NCI-H2029 (cell line): ENCODE measurements at places on chromosomes 5 and 9.
A peak's percentile ranks its signal among the peaks of the same experiment; 100 is the strongest.

DNA sequence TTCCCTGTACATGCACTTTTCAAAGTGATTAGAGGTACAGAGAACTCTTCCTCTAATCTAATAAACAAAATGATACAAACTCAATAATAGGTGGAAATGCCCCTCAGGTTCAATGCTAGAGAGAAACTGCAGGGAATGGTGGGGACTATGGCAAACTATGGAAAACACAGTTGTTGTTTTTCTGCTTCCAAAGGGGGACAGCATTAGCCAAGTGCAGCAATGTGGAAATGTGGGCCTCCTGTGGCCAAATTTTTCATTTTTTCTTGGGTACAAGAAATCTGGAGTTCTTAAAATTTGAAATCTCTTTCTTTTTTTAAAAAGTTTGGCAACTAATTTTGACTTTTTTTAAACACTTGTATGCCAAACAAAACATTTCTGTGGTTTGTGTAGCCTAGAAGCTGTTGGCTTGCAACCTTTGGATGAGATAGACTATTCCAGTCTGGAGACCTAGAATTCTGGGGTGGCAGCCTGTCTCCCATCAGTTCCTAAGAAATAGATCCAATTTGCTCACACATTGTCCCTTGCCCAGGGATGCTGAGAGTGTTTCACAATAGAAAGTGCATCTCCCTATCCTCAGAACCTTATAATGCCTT, 218.6 kb downstream of the PAPPA start:
- DNase-seq = no peak

- DNase-seq = no peak
These were observed 95.9 kb downstream of the UGCG start for GRCh38 chr9:111992523-111992922.

- no peak for DNase-seq
These were observed 617 bp upstream of the FPGS start for GRCh38 chr9:127801955-127802575.

DNA sequence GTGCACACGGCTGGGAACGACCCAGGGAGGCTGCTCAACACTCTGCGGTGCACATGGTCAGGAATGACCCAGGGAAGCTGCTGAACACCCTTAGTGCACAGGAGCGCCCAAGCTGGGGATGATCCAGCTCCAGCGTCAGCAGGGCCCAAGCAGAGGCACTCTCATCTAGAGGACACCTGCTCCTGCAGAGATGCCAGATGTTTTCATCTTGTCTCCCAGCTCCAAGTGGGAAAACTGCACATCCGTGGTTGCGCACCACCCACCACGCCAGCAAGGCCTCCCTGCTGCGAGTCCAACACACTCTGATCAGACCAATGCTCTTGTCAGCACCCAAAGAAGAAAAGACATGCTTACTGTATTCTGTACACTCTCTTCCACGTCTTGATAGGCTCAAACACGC, 34.1 kb downstream of the UBE2QL1 start:
- peak; percentile 23 for DNase-seq

DNA sequence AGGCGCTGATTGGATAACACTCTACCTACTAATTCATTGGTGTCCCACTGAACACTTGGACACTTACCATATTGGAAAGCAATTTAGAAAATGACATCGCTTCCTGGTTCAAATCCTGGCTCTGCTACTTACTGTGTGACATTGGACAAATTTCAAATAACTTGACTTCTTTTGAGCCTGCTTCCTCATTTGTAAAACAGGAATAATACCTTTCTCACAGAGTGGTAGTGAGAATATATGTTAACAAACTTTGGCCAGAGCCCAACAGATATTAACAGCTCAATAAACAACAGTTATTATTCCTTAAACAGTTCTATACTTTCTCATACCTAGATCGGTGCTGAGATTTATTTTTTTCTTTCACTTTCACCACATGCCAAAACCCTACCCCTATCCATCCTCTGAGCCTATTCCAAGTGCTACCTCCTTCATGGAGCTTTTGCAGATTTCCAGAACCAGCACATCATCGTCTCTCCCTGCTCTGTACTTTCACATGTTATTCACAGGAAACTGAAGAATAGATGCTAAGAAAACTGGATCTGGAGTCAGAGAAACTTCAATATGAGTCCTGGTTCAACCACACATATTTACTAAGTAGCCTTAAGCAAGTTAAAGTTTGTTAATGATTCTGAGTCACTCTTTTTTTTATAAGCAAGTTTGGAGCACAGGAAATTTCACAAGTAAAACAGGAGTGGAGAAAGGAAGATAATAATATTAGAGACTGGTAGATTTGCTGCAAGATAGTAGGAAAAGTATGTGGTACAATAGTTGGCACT, 92.3 kb downstream of the STRBP start:
- no peak for DNase-seq

GRCh38 chr5:135154197-135154596, 120.2 kb upstream of the PITX1 start:
- no peak for DNase-seq

DNA sequence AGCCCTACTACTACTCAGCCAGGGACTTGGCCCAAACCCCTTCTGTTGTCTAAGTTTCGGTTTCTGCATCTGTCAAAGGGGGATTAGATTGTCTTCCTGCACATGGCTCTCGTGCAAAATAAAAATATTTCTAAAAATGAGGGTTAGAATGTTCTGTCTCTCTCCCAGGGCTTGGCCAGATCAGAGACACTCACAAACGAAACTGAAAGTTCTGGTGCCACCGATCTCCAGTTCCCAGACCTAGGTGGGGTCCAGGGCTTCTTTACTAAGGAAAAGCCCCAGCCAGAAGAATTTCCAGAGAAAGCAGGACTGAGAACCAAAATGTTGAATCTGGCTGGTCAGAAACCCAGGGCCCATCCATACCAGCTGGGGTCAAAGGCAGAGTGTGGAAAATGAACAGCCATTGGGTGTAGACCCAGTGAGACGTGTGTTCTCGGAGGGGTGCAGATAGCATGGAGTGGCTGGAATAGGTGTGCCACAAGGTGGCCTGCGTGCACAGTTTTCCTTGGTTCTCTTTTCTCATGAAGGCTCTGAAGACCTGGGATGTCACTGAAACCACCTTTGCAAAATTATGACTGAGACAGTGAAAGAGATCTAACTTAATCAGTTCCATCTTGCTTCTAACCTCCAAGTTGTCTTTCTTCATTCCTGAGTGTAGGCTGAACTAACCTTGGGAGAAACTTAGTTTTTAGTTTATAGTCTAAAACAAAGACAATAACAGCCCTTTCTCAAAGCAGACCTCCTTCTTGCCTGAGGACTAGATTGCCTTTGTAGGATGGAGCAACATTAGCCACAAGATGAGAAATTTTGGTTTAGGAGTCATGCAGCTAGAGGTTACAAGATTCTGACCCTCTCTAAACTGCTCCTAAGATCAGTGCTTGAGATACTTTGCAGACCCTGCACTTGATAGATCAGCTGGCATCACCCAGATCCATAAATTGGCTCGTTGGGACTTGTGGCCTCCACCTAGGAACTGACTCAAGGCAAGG, 2.3 kb upstream of the SLC23A1 start:
- peak; percentile 33 for DNase-seq

DNA sequence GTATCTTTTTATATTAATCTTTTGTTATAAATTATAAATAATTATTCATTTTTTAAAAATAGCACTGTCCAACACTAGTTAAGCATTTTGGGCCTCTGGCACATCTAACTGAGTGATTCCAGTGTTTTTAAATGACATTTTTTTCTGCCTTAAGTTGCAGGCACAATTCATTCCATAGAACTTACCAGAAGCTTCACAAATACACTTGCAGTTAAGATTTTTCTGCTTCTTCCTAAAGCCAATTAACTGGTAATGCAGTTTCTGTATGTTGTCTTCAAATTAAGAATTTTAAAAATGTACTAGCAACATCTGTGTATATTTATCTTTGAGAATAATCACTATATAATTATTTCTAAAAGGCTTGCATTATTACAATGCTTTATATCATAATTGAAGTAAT, 11.2 kb upstream of the NFIB start:
- DNase-seq = no peak
